ENCODE measurements at places on chromosomes 6 and 20.

GRCh38 chr20:60228255-60228654 lies 270.0 kb downstream of the CDH26 start:
- no peak for DNase-seq

- no peak for DNase-seq
Measured at GRCh38 chr20:32626859-32627636, 41.9 kb upstream of the NOL4L start.

DNA sequence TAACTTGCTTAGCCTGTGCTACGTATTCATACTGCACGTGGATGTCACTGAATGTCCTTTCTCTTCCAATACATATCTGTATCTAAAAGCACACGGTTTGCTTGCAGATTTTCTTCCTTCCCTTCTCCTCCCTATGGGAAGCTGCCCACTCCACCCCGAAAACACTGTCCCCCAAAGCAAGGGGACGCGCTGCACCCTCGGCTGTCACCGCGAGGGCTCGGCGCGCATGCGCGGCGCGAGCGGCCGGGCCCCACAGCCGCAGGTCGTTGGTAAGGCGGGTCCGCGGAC lies 659 bp downstream of the TMX4 start:
- peak; percentile 77 for DNase-seq

GRCh38 chr6:161486361-161487216 lies 212.7 kb upstream of the AGPAT4 start:
- peak; percentile 34 for DNase-seq

DNA sequence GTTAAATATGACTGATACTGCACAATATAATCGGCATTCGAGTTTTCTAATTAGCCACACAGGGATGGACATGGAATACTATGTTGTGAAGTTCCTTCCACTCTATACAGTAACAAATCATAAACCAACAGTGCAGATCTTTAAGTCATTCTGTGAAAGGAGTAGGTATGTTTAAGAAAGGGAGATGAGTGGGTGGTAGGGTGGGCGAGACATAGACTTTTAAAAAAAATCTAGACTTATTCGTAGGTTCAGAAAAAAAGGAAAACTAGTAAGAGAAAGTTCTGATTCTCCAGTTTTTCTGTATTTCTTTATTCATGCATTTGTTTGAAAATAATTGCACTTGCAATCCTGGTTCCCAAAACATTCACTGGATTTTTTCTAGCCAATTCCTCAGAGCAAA lies 61.8 kb downstream of the SYNDIG1 start:
- DNase-seq: no peak

All from HTR-8/SVneo (cell line).